ENCODE measurements at places on chromosomes 7 and 10.

DNA sequence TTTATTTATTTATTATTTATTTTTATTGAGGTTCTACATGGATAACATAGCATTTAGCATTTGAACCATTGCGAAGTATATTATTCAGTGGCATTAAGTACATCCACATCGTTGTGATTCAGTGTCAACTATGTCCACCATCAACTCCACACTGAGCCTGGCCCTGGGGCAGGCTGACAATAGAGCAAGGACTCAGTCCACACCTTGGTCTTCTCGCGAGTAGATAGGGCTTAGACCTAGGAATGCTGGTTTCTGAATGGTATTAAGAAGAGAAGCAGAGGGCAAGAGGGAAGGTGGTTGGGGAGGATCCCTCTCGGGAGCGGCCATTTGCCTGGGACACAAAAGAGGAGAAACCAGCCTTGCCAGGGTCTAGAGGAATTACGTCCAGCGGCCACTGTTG lies 599.2 kb upstream of the MGMT start:
- no peak for DNase-seq

GRCh38 chr7:88361357-88361756 lies 54.7 kb upstream of the STEAP4 start:
- no peak for DNase-seq

DNA sequence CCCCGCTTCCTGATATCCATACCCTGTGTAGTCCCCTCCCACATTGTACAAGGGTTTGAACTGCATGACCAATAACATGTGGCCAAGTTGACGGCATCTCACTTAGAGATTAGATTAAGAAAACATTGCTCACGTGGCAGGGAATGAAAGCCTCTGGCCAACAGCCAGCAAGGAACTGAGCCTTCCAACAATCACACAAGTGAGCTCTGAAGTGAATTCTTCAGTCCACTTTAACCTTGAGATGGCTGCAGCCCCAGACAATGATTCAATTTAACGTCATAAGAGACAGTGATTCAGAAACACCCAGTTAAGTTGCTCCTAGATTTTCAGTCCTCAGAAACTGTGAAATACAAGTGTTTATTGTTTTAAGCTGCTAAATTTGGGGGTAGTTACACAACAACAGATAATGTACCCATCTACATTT lies 165.9 kb upstream of the PLXNA4 start:
- DNase-seq: no peak

DNA sequence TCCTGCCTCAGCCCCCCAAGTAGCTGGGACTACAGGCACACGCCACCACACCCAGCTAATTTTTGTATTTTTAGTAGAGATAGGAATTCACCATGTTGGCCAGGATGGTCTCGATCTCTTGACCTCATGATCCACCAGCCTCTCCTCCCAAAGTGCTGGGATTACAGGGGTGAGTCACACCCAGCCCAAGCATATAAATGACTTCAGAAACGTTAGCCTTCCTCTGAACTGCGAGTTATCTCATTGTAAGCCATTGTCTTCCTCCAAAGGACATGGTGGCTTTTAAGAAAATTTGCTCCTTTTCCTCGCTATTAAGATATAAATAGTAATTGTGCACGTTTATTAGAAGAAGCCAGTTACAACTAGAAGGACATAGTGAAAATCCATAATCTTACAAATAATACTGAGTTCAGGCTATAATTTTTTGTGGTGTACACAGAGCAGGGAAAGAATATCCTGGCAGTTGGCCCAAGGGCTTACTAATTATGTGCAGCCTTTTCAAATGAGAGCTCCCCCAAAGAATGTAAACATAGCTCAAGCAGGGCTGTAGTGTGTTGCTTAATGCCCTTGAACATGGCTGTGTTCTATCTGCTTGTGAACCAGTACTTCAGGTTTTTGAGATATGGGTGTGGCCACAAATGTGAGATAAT lies 495.8 kb downstream of the PARD3 start:
- no peak for DNase-seq

DNA sequence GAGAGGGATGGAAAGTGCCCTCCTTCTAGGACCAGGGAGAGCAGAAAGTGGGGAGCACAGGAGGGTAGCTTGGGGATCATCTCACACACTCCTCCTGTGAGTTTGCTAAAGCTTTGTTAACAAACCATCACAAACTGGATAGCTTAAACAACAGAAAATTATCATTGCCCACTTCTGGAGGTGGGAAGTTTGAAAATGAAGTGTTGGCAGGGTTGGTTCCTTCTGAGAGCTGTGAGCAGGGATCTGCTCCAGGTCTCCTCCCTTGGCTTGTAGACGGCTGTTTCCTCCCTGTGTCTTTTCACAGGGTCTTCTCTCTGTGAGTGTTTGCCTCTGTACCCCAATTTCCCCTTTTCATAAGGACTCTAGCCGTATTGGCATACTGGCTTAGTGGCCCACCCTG lies 32.0 kb upstream of the CXCL12 start:
- DNase-seq: no peak

GRCh38 chr7:135320268-135320667 lies 86.6 kb downstream of the STRA8 start:
- no peak for DNase-seq

DNA sequence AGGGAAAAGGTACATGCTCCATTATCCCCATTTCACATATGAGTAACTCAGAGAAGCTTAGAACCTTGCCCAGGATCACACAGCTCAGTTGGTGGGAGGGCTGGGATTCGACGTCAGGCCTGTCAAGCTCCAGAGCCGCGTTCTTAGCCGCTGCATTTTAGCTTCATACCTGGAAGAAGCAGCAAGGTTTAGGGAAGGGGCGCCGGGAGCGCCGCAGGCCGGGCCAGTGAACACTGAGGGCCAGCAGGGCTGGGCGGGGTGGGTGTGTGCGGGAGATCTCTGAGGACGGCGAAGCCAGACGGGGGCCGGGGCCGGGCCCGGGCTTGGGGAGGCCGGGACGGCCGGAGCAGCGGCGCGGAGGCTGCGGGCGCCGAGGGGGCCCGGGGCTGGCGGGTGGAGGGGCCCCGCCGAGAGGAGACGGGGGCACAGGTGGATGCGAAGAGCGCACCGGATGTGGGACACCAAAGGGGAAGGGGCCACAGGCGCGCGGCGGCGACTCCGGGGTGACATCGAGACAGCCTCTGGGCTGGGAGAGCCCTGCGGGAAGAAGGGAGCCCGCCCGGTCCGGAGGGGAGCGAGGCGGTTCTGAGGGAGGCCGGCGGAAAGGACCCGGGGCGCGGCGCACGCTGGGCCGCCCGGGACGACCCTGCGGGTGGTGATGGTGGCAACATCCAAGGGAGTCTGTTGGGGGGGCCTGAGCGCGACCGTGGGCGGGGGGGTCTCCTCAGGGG lies 498 bp downstream of the NDST2 start:
- peak; percentile 75 for DNase-seq

DNA sequence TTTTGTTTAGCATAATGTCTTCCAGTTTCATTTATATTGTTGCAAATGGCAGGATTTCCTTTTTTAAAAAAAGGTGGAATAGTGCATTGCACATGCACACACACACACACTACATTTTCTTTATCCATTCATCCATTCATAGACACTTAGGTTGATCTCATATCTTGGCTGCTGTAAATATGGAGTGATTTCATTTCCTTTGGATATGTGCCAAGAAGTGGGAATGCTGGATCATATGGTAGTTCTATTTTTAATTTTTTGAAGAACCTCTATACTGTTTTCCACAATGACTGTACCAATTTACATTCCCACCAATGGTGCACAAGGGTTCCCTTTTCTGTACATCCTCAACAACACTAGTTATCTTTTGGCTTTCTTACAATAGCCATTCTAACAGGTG lies 68.9 kb downstream of the EBLN1 start:
- no peak for DNase-seq

- DNase-seq: no peak
Observed at GRCh38 chr10:84270708-84271107, 25.9 kb downstream of the RGR start.

DNA sequence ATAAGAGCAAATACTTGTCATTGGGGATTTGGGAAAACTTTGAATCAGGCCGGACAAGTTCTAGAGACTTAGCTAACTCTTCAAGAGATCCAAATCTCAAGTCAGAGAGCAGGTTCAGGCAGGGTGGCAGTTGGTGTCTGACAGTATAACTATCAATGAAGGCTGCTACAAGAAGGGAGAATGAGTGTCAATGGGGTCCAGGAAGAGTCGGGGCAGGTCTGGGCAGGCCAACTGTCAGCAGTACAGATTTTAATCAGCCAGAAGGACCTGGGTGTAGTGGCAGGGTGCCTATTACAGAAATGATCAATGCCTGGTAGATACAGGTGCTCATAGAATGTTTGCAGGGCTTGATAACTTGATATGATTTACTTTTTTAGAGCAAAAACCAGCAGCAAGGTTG lies 751.1 kb downstream of the GRM8 start:
- DNase-seq: no peak

- DNase-seq: no peak
Observed at GRCh38 chr10:123270221-123270620, 116.0 kb downstream of the BUB3 start.

DNA sequence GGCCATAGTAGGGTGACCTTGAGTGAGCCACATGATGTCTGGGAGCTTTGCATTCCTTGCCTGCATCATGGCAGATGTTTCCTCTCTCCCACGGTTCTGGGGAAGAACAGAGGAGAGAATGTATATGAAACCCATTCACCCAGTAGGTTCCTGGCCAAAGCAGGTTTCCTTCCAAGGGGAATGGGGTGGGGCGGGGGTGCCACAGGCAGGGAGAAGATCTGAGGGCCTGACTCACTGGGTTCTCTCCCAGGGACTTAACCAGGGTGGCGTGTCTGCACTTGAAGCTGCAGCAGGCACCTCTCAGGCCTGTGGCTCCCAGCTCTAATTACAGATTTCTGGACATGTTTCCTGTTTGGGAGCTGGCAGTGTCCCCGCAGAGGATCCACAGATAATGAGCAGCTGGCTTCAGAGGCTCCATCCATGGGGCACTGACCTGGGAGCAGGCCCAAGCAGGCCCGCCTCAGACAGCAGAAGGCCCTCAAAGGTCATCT lies 50.2 kb upstream of the ZMIZ1 start:
- no peak for DNase-seq

- DNase-seq: no peak
Observed at GRCh38 chr10:79321951-79322350, 25.3 kb upstream of the PPIF start.

GRCh38 chr7:130418306-130418705 lies 22.5 kb downstream of the CEP41 start:
- no peak for DNase-seq

- no peak for DNase-seq
Observed at GRCh38 chr7:90720984-90721760, 125.1 kb downstream of the CDK14 start.

- DNase-seq: no peak
Observed at GRCh38 chr10:35827783-35828182, 185.7 kb upstream of the FZD8 start.

DNA sequence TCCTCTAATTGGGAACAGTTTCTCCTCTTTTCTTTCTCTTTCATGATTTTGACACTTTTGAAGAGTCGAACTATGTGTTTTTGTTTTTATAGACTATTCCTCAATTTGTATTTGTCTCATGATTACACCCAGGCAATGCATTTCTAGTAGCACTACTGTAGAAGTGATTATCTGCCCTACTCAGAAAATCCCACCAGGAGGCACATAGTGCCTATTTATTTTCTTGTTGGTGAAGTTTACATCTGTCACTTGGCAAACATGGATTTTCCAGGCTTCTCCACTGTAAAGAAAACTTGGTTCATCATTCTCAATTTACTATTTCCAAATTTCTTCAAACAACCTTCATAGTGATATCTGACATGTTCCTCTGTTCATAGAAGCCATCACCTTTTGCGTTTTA lies 893.9 kb downstream of the CCSER2 start:
- no peak for DNase-seq
